Glomerular endothelial cell (primary cell): ENCODE measurements at places on chromosomes 12 and 14.

DNA sequence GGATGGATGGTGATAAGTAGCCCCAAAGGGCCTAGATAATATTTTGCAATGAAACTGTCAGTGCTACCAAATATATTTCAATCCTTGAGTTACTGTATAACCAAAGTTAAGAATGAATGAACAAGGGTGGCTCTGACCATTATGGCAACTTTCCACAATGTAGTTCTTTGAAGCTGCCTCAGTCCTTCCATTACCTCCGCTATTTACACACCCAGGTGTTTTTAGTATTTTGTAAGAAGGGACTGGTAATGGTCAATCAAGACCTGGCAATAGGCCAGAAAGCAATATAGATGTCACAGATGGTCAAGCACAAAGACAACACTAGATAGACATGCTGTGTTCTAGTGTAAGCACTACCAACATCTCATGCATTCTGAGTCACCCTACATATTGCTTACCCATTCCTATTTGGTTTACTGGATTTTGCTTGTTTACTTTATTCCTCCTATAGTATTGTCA is 16.3 kb downstream of the DUSP16 start:
- DNase-seq, result no peak

DNA sequence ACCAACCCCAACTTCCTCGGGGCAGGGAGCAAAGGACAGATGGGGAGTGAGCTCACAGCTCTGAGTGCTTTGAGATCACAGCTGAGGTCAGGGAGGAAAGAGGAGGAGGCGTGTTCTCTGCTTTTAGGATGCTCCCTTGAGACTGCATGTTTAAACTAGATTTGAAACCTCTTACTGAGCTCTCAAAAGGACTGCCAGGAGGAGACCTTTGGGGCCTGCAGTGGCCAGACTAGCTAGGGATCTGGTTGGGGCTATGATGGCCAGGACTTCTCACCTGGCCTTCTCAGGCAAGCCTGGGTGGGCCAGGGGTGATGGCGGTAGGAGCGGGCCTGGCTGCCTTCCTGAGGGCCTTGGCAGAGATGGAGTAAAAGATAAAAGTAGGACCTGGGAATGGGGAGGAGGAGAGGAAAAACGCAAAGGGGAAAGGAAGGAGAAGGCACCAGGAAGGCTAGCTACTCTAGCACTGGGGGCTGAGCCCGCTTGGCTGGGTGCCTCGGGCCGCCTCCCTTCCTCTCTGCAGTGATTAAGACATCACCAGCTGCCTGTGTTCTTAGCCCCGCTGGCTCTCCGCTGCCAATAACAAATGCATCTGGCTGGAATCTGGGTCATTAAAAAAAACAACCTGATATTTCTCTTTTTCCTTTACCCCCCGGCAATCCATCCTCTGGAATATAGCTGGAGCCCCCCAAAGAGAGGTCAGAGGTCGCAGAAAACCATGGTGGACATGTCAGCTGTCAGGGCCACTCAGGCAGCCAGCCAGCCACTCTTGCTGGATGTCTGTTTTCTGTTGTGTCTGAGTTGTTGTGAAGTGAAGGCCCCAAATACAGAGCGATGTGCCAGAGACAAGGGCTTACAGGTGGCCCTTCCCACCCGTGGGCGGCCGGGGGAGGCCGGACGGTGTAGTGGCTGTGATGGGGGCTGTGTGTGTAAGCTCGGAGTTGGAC is 141.3 kb downstream of the TSPAN9 start:
- DNase-seq, result no peak

- DNase-seq, result no peak
Measured at GRCh38 chr12:62769076-62769619, 165.8 kb downstream of the PPM1H start.

DNA sequence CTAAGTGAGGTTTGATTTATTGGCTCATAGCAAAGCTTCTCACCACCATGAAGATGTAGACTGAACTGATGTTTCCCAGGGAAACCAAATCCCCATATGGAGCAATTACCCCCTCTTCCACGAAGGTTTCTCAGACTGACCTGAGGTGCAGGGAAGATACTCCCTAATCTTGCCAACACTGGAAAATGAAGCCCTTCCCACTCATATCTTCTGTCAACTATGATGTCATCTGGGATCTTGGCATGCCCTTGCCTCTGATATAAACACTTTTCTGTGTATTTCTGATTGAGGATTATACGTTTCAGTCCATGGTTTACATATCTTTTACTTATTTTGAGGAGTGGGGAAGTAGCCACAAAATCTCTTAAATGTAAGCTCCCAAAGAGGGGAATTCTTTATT is 14.1 kb upstream of the CISTR start:
- no peak for DNase-seq

- no peak for DNase-seq
Measured at GRCh38 chr14:26992403-26993115, 394.7 kb upstream of the NOVA1 start.

GRCh38 chr12:114935658-114936057 is 251.7 kb upstream of the TBX3 start:
- no peak for DNase-seq

- DNase-seq, result no peak
Measured at GRCh38 chr14:24299255-24300191, at the start of the genes DHRS1 and NOP9. Gene DHRS1 (minus strand): TSS chr14:24299780. CDS start chr14:24299106, 674 bp downstream. Gene NOP9 (plus strand): TSS chr14:24299850. CDS start chr14:24299955, 105 bp downstream.

DNA sequence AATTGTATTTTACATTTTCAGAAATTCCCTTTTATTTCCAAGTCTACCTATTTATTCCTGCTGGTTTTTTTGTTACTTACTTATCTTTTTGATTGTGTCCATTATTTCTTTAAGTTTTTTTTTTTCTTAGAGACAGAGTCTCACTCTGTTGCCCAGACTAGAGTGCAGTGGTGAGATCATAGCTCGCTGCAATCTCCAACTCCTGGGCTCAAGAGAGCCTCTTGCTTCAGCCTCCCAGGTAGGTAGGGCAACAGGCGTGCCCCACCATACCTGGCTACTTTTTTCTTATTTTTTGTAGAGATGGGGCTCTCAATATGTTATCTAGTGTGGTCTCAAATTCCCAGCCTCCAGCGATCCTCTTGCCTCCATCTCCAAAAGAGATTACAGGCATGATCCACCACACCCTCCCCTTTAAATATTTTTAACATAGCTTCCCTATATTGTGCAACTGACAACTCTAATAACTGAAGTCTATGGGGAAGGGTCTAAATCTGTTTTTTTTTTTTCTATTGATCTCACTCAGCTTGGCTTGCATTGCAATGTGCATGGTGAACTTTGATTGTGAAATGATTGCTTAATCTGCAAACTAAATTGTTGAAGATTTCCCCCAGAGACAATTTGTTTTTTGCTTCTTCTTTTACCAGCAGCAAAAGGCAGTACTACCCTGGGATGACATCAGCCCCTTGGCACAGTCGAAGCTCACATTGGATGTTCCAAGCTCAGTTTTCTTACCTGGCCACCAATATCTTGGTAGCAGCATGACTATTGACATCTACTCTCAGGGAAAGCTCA is 25.7 kb upstream of the COCH start:
- no peak for DNase-seq

GRCh38 chr14:102592763-102593060 is 263 bp downstream of the RCOR1 start:
- no peak for DNase-seq

DNA sequence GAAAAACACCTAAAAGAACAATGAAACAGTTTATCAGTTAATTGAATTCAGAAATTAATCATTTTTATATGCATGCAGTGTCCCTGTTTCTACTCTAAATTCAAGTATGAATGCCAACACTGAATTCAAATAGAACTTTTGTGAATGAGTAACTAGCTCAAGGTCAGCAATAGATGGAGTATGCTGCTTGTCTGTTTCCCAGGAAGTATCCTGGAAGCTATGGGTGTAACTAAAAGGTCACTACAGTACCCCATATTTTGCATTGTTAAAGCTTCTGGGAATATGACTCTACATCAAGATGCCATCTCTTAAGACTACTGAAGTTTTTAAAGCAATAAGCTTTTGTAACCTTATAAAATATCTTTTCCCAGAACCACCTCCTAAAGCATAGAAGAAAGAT is 681.4 kb upstream of the FBXO33 start:
- DNase-seq, result no peak

- DNase-seq, result no peak
Measured at GRCh38 chr12:106157802-106158201, 19.0 kb upstream of the NUAK1 start.

DNA sequence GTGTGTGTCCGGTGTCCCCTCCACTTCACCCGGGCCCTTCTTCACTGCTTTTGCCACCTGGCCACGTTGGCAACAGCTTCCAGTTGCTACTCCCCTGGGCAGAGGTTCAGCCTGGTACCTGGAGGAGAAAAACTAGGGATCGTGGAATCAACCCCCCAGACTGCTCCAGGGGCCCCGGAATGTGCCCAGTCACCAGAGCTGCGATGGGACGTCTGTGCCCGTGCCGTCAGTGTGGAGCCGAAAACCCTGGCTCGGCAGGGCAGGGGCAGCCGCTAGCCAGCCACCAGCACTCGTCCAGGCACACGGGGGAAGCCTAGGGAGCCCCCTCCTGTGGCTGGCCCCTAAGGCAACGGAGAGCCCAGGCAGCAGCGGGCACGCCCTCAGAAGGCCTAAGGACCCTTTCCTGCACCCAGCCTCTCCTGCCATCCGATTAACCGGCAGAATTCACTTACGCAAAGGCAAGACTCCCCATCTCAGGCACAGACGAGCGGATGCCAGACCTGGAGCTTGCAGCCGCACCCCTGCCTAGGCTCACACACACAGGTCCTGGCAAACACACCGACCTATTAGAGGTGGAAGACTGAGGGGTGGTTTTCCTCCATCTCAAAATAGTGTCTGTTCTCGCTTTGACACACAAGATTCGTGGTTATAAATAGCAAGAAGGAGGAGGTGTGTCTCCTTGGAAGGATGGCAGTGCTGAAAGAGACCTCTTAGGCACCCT is 62.6 kb downstream of the FBXL14 start:
- no peak for DNase-seq

DNA sequence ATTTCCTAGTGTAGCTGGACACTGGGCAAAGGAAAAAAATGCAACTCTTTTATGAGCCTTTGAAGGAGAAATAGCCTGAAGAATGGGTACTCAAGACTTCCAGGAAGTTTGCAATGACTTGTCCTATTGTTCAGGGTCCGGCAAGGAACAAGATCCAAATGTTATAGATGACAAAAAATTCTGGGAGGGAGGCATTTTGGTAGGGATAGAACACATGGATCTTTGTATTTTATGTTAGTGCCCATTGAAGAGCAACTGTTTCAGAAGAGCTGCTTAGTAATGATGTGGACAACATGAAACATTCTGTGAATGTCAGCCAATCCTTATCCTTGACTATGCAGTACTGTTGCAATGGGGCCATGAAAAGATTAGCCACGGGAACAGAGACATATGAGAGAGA is 138.0 kb downstream of the MGAT4C start:
- no peak for DNase-seq

GRCh38 chr14:92546347-92547053 is 32.9 kb downstream of the RIN3 start:
- DNase-seq, result no peak

GRCh38 chr12:48968467-48968866 is 3.1 kb downstream of the WNT10B start:
- no peak for DNase-seq

DNA sequence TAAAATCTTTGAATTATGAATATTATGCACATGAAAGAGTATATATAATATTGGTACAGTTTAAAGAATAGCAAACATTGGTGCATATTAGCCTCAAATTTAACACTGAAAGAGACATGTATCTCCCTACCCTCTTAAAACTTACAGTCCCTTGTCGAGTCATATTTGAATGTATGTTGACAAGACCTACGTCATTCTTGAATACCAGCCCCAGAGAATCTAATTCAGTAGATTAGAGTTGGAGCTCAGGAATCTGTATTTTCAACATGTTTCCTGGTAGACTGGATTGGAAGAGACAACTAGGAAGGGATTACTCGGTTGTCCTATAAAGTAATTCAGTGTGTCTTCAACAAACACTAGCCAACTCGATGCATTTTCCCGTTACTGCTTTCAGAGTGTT is 104.8 kb downstream of the PDE3A start:
- no peak for DNase-seq

GRCh38 chr12:28536088-28536487 is 345.8 kb downstream of the CCDC91 start:
- DNase-seq, result no peak

DNA sequence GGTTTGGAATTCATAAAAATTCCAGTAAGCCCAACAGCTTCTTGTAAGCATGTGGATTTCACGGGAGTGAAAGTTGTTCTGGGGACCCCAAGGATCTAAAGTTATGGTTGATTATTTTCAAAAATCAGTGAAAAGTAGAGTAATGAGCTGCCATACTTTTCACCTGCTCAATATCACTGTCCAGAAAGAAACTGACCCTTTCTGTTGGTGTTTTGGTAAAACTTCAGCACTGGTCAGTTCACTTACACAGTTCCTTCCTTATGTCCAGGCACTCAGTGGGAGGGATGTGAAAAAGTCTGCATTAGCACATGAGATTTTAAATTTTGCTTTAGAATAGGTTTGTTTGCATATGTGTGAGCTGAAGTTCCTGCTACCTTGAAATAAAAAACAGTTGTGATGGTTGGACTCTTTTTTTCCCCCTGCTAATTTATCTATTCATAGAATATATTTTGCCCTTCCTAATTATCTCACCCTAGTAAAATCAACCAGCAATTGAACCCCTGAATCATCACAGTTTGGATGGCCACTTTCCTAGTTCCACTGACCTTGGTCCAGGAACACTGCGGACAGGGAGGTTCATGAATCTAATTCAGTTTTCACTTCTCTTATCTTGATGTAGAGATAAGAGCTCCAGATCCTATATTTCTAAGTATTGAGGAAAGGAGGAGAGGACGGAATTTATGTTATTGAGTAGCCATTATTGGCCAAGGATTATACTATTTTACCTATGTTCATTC is 25.8 kb downstream of the CFL2 start:
- no peak for DNase-seq

DNA sequence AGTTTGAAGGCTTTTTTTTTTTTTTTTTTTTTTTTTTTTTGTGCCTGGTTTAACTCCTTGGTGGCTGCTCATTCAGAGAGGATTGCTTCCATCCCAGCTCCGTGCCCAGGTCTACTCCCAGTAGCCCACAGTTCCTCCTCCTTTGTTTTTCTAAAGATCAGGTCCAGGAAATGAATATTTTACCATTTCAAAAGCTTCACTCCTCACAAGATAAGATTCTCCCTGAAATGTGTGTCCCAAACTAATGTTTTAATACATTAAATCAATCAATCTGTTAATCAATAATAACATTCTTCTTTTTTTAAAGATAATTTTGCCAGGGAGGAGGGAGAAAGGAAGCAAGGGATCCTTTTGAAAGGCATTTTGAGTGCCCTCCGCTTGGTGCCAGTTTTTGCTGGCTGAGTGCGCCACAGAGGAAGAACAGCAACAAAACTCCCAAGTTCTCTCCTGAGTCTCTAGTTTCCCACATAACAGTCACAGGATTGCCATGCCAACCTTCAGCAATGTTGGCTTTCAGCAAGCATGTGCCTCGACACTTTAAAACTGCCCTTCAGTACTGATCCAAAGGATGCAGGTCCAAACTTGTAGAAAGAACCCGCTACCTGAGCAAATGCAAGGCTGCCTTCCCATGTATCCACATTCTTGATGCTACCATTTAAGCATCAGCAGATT is 99.2 kb downstream of the RMST start:
- DNase-seq, result no peak

- no peak for DNase-seq
Measured at GRCh38 chr12:66679461-66680084, 697 bp upstream of the GRIP1 start.

- DNase-seq, result no peak
Measured at GRCh38 chr14:76322594-76323220, 53.2 kb upstream of the ESRRB start.
